NCI-H2171 (cell line): ENCODE measurements at places on chromosomes 12 and 14.

DNA sequence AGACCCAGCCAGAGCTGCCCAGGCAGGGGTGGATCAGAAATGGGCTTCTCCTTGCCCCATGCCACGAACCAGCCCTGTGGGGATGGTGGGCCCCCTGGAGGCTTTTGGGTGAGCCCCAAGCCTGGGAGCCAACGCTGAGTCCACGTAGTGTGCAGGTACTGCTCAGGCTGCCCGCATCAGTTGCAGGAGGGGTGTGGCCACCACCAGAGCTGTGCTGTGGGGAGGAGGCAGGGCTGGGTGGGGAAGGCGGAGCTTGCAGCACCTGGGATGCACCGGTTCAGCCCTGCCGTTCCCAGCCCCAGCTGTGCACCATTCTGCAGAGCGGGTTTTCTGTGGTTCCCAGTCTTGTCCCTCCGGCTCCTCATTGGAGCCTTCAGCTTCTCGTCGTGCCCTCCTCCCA lies 36.3 kb downstream of the IL31 start:
- peak; percentile 77 for DNase-seq

GRCh38 chr12:114820796-114821195 lies 136.8 kb upstream of the TBX3 start:
- DNase-seq = no peak

- no peak for DNase-seq
Observed at GRCh38 chr12:47419497-47419896, 286.3 kb downstream of the RPAP3 start.

DNA sequence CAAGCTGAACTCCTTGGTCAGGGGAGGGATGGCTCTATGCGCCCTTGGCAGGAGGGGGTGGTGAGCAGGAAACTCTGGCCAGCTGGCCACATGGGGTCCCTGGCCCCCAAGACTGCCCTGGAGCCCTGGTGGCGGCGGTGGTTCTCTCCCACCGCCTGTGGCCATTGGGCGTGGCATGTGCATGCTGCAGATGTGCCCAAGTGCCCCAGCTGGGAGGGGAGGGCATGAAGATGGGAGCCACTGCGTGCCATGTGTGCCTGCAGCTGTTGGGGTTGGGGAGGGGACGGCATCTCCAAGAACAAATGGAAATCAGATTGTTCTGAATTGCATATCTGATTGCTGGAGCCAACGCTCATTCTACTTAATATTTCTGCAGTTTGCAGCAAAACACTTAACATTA lies 115.7 kb upstream of the IGF1 start:
- DNase-seq = no peak

GRCh38 chr12:56040963-56041551 lies 661 bp upstream of the RPS26 start:
- no peak for DNase-seq

- peak; percentile 79 for DNase-seq
Observed at GRCh38 chr14:24080888-24081738, 9.8 kb downstream of the CPNE6 start.

- no peak for DNase-seq
Observed at GRCh38 chr14:102493585-102493984, 16.0 kb downstream of the ANKRD9 start.

DNA sequence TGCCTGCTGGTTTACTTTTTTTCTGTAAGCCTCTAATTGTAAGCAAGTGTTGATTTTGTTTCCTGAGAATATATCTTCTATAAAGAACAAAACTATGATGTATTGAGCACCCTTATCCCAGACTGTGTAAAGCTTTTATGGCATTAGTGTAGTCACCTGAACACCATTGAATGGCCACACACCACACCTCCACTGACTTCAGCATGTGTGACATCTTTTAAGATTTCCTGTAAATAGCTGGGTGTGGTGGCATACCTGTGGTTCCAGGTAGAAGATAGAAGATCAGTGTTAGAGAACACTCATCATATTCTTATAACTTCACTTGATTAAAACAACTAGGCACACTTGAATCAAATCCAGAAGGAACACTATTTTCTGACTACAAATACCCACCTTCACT lies 51.3 kb downstream of the WBP11 start:
- DNase-seq = no peak

DNA sequence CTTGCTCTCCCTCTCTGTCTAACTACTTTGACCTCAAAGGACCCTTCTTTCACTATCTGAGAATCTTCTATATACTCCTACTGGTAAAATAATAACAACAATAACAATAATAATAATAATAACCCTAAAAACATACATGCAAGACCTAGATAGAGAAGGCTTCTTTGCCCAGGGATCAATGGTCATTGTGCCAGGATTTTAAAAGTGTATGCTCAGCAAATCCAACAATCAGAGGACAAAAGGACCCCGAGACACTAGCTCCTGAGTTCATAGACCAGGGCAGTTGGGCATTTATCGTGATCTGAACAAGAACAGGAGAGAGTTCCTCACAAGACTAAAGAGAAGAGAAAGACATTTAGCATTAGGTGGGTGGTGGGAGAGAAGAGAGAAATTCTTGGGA lies 358.5 kb downstream of the DAD1 start:
- no peak for DNase-seq

GRCh38 chr14:77007975-77008421 lies 20.5 kb downstream of the IRF2BPL start:
- no peak for DNase-seq

DNA sequence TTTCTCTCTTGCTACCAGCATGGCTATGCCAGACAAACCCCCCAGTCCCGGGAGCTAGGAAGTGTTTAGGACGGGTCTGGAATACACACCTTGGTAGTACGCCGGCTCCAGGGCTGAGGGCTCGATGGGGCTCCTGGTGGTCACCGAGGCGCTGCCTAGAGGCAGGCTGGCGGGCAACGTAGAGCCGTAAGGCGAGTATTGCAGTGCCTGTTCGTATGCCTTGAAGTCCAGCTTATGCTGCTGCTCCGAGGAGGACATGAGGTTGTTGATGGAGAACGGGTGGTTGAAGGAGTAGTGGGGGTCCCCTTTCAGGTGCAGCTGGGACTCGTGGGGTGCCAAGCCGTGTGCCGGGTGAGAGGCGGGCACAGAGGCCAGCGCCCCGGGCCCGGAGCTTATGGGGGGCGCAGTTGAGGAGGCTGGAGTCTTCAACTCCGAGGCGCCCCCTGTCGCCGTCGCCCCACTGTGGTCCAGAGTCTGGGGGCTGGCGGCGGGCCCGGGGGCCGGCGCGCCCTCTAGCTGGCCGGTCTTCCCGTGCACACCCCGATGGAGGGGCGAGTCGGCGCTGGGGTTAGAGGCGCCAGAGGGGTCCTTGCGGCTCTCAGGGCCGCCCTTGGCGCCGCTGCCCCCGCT lies 3.6 kb downstream of the FOXA1 start:
- DNase-seq = no peak

DNA sequence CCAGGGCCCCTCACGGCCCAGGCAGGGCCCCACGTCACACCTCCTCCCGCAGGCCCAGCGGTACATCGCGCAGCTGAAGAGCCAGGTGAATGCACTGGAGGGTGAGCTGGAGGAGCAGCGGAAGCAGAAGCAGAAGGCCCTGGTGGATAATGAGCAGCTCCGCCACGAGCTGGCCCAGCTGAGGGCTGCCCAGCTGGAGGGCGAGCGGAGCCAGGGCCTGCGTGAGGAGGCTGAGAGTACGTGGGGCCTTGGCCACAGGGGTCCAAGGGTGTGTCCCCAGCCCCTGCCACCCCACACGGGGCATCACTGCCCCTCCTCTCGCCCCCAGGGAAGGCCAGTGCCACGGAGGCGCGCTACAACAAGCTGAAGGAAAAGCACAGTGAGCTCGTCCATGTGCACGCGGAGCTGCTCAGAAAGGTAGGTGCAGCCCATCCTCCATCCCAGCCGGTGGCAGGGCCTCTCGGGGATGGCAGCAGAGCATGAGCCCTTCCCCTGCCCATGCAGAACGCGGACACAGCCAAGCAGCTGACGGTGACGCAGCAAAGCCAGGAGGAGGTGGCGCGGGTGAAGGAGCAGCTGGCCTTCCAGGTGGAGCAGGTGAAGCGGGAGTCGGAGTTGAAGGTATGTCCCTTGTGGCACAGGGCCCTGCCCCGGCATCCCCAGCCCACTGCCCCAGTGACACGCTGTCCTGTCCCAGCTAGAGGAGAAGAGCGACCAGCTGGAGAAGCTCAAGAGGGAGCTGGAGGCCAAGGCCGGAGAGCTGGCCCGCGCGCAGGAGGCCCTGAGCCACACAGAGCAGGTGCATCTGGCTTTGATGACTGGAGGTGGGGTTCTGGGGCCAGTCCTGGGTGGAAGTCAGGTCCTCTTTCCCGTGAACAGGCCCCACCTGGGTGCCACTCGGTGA lies 20.9 kb downstream of the HIP1R start:
- DNase-seq = peak; percentile 64

DNA sequence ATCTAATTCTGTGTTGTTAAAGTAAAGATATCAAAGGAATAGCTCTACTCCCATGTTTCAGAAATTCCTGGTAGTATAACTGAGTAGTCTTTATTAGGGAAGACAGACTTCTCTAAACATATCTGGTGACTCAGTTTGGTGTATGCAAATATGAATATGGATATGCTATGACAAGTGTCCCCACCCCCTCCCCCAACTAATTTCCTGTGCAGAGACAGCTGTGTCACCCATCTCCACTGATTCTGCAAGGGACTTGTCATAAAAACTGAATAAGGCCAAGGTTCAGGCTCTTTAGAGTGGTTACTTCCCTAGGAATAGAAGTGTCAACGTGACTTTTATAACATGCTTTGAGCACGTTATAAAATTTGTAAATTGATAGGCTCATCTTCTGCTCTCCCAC lies 429.1 kb downstream of the DAD1 start:
- no peak for DNase-seq

GRCh38 chr12:107760207-107760808 lies 629 bp downstream of the PRDM4 start:
- DNase-seq = peak; percentile 34

GRCh38 chr14:86404989-86405649 lies 875.2 kb downstream of the FLRT2 start:
- DNase-seq = no peak

GRCh38 chr14:66359500-66359899 lies 126.7 kb upstream of the CCDC196 start:
- DNase-seq = peak; percentile 77

DNA sequence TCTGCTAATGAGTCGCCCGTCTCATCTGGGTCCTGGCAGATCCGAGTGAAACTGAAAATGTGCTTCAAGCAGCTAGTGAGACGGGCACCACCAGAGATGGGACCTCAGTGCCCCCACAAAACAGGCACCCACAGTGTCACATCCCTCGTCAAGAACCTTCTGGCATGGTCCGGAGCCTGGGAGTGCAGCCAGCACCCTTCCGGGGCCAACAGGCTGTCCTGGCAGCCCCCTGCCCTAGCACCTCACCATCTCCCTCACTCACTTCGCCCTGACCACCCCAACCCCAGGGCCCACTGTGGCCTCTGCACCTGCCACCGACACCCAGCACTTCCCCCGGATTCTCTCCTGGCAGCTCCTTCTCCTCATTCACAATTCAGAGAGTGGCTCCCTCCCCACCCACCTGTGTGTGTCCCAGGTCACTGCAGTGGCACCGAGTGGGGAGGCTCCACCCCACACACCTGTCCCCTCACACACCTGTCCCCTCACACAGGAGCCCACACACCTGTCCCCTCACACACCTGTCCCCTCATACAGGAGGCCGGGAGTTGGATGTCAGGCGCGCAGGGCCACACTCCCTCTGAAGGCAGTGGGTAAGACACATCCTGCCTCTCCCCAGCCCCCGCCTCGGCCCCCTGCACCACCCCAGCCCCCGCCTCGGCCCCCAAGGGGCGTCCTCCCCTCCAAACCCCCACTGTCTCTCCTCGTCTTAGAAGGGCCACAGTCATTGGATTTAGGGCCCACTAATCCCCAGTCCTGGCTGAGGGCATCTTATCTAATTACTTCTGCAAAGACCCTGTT lies 7.9 kb downstream of the GALNT9 start:
- no peak for DNase-seq

DNA sequence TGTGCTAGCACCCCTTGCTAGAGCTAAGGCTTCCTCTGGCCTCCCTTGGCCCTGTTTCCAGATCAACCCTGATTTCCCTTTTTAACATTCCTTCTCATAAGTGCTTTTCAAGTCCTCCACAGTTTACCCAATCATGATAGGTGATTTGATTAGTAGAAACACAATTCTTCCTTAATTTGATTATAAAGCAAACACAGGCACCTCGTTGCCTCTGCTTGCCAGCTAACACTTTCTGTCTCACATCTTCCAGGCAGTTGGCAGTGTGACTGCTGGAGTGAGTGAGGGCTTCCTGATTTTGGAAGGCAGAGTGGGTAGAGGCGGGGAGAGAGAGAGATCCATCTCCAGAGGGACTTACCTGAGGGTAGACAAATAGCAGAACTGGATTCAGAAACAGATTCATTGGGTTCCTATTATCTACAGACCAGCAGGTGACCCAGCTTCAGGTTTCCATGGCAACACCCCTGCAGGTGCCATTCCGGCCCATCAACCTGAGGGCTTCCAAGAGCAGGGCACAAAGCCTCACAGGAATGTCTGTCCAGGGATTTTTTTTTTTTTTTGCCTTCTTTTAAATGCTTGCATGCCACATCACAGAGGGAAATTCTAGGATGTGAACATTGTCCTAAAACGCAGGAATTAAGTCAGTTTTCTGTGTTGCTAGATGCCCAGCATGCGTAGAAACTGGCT lies 77.7 kb downstream of the PLXNC1 start:
- DNase-seq = no peak

DNA sequence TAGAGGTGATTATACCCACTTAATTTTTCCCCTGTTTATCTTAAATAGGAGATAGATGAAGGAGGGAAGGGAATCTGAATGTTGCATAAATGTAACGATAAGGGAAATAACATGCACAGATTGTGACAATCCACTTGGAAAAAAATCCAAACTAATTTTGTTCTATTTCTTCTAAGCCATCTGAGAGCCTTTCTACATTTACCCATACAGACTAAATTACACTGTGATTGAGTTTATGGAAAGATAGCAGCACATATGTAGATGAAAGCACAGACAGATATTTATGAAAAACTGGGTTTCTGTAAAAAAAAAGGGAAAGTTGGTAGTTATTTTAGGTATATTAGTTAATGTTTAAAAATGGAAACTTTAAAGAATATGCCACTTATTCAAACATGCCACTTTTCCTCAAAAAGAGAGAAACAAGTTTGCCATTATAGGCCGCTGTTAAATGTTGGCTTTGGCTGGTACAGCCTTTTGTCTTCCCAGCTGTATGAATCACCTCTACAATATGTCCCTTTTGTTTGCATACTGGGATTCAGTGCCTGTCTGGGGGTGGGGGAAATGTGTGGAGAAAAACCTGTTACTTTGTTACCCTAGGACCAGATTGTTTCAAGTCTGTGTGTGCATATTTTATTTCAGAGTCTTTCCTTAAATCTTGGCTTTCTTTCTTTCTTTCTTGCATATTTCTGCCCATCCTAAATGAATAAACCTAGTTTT lies 470.2 kb upstream of the LMO3 start:
- no peak for DNase-seq

- no peak for DNase-seq
Observed at GRCh38 chr12:25591144-25591543, 38.1 kb upstream of the LMNTD1 start.
